ENCODE measurements at places on chromosomes 16 and 17. TPM values are rescaled to one million over a fixed set of nuclear protein-coding genes. Genes with fewer than 3 reads are reported as not detected.
A peak's percentile ranks its signal among the peaks of the same experiment; 100 is the strongest.

- DNase-seq, result peak; percentile 61
These were observed 11.7 kb upstream of the ATP2C2 start for GRCh38 chr16:84356591-84357116.

- DNase-seq, result no peak
These were observed 30.1 kb upstream of the MFSD6L start for GRCh38 chr17:8829036-8829941.

DNA sequence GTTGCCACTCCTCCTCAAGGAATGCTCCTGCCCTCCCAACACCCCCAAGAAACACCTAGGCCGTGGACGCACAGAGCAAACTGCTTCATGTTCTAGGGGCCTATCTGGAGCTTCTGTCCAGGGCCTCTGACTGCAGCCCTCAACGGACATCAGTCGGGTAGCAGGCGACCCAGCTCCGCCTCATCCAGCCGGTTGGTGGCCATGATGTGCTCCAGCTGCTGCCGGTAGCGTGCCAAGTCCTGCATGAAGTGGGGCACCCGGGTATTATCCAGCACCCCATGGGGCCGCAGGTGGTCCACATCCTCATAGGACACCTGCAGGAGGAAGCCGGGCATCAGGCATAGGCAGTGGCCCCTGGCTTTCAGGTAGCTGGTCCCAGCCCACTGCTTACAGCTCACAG lies 6.3 kb downstream of the NOL3 start:
- DNase-seq, result no peak

GRCh38 chr16:84965428-84966415 lies 45.6 kb downstream of the ZDHHC7 start:
- no peak for DNase-seq

- no peak for DNase-seq
These were observed 16.8 kb upstream of the CCDC182 start for GRCh38 chr17:57761887-57762286.

GRCh38 chr17:2982854-2983253 lies 80.6 kb downstream of the OR1D5 start:
- DNase-seq, result no peak

- no peak for DNase-seq
These were observed at the start of gene IFI35 for GRCh38 chr17:43006639-43007551. Gene IFI35 (plus strand): TSS chr17:43006784. CDS start chr17:43006948, 164 bp downstream.

DNA sequence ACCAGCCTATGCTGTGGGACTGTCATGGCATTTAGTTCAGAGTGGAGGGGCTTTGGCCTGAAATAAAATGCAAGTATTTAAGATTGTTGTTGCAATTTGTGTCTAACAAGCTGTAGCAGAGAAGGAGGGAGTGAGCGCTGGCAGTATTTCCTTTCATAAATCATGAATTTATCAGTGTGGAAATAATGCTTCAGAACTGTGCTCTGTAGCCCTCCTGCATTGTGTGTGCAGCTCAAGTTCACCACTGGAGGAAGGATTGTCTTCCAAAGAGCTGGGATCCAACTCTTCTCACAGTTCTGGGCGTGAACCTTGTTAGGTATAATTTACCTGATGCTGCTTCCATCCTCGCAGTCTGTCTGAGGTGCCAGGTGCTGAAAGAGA lies 15.1 kb downstream of the SNX11 start:
- DNase-seq, result no peak

GRCh38 chr16:12323007-12323758 lies 346.6 kb downstream of the SNX29 start:
- no peak for DNase-seq

GRCh38 chr17:78038748-78039288 lies 80.3 kb downstream of the TNRC6C start:
- no peak for DNase-seq

GRCh38 chr17:42541041-42541833 lies 5.2 kb downstream of the NAGLU start:
- DNase-seq, result no peak

DNA sequence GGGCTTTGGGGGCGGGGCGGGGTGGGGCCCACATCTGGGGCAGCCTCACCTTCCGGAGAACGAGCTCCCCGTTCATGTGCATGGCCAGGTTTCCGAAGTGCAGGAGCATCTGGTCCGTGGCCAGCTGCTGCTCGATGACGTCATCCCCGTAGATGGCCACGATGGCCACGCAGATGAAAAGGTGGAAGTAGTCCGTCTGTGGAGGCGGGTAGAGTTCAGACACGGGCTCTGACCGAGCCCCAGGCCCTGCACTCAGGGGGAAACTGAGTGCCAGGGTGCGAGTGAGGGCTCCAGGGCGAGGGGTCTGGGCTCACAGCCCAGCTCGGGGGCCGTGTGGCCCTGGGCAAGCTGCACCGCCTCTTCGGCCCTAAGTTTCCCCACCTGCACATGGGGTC lies 93.7 kb downstream of the TBC1D16 start:
- no peak for DNase-seq

DNA sequence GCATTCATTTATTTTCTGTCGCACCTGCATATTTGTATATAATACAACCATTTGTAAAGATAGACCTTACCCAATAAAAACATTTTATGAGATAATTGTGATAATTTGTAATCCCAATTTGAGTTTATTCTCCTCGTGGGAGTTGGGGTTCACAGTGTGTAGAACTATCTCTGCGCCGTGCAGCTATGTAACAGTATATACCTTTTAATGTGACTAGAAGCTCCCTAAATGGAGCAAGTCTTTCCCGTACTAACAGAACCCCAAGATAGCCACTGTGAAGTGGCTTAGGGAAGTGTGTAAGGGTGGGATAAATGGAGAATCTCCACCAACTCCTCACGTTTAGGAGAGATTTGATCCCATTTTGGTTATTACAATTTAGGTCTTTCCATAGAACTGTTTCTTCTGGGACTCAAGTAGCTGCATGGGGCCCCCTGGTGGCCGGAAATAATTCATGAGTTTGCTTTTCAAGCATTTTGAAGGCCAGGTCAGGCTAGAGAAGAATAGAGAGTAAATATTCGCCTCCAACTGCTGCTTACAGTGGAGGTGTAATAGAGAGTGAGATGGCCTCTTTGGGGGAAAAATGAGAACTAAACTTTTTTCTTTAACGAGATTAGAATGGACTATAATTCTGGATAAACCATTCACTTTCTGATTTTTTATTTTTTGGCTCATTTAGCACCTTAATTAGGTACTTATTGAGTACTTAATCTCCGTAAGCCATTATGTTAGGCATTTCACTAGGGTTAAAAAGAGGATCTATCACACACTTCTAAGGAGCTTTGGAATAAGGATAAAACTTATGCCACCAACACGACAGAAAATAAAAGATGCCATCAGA lies 4.5 kb downstream of the TMEM100 start:
- peak; percentile 91 for DNase-seq

GRCh38 chr17:60231234-60231633 lies 81.5 kb downstream of the CA4 start:
- DNase-seq, result peak; percentile 38

DNA sequence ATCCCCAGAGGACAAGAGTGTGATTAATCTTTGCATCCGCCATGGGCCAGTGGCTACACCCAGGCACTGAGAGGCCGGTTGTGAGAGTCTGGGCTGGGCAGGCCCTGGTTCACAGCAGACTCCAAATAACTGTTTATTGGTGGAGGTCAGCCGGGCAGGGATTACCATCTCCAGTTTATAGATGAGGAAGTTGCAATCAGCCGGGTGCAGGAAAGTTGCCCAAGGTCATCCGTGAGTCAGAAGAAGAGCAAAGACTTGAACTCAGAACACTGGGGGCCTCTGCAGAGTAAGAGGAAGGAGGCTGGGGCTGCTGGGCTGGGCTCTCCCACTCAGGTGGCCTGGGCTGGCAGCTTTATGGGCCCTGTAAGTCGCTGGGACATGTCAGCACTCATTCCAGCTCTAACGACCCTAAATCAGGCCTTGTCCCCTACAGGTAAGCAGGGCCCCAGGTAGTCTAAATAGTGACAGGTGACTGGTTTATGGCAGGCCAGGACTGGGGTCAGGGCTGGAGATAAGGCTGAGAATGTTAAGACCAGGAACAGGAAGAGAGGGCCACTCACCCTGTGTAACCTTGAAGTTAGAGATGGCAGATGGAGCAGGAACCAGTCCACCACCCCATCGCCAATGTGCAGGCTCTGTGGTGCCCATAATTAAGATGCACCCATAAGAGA lies 2.1 kb upstream of the CA4 start:
- no peak for DNase-seq

- no peak for DNase-seq
These were observed 326.1 kb upstream of the GOT2 start for GRCh38 chr16:59060207-59060606.

The DNAI2 gene
- 0.69 TPM for total RNA-seq

The PRR15L gene
- total RNA-seq, result not detected

The CETP gene
- total RNA-seq, result 2.0 TPM

The SLC43A2 gene
- 19.6 TPM for total RNA-seq

Measured in spinal cord (tissue), 10 donors.